Substantia nigra (tissue), 51 donors: ENCODE measurements at places on chromosomes 6 and 20.

GRCh38 chr20:38674092-38674764 is 50.1 kb upstream of the SLC32A1 start:
- peak; percentile 60 for DNase-seq

- no peak for DNase-seq
Observed at GRCh38 chr6:45786355-45786781, 229.3 kb downstream of the CLIC5 start.

GRCh38 chr6:97198046-97198565 is 84.9 kb downstream of the MMS22L start:
- DNase-seq: no peak

- no peak for DNase-seq
Observed at GRCh38 chr6:109875973-109876372, 102.1 kb upstream of the GPR6 start.

DNA sequence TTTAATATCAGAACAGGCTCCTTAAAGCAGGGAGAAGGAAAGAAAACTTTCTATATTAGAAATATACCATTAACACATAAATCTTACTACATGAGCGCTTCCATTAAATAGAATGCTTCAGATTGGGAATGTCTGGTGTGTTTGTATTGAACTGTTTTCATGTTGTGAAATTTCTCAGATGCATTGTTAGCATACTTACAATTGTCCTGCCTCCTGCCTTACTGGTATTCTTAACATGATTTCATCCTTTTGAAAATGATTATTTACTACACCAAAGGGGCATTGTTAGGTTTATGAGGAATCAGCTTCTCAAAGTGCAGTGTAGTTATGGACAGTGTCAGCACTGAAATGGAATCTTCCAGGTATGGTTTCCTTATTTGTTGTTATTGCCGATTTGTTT is 145.6 kb downstream of the MTFR2 start:
- no peak for DNase-seq

- DNase-seq: no peak
Observed at GRCh38 chr6:130453230-130453629, 87.4 kb downstream of the TMEM200A start.

GRCh38 chr6:118982575-118982911 is 47.6 kb upstream of the MCM9 start:
- no peak for DNase-seq
